Activated CD8-positive, alpha-beta memory T cell treated with anti-CD3 and anti-CD28 coated beads for 4 hours (primary cell): ENCODE measurements at places on chromosomes 16 and 17.

GRCh38 chr16:23757937-23758619, 3.3 kb downstream of the CHP2 start:
- no peak for DNase-seq

DNA sequence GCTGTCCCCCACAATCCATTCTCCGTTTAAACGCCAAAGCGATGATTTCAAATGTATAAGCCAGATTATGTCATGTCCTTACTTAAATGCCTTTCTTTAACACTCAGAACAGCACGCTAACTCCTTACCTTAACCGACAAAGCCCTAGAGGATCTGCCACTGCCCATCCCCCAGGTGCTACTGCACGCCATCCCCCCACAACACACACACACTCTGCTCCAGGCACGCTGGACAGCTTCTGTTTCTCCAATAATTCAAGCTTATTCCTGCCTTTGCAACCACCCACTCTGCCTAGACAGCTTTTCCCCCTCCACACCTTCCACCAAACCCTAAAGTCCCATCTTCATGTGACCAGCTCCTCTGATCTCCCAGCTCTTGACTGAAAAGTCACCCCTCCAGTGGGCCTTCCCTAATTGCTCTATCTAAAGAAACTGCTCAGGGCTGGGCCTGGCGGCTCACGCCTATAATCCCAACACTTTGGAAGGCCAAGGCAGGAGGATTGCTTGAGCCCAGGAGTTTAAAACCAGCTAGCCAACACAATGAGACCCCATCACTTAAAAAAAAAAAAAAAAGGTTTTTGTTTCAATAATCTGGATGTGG, 38.9 kb upstream of the RPL38 start:
- no peak for DNase-seq

GRCh38 chr16:75750528-75750927, 24.2 kb upstream of the CPHXL start:
- DNase-seq = no peak

DNA sequence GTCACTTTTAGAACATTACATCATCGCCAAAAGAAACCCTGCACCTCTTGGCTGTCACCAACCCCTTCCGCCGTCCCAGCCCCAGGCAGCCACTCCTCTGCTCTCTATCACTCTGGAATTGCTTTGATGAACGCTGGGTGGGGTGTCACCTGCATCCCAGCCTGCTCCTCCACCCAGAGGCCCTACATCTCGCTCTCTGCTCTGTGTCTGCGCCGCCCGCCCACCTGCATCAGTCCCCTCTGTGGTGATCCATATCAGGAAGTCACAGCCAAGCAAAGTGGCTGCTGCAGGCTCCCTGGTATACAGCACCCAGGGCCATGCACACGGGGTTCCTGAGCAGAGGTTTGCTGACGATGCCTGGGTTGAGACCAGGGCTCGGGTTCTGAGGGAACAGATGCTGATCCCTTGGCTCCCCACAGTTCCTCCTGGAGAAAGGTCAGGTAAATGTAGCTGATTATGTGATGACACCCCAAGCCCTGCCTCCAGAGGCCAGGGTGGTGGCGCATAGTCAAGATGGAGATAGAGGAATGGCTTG, 30.8 kb downstream of the MPRIP start:
- no peak for DNase-seq

GRCh38 chr17:70053241-70054234, 21.5 kb upstream of the KCNJ16 start:
- DNase-seq = no peak

GRCh38 chr17:8762012-8762411, 3.7 kb upstream of the SPDYE4 start:
- no peak for DNase-seq

- no peak for DNase-seq
Observed at GRCh38 chr17:16468428-16468992, 23.5 kb downstream of the LRRC75A start.

DNA sequence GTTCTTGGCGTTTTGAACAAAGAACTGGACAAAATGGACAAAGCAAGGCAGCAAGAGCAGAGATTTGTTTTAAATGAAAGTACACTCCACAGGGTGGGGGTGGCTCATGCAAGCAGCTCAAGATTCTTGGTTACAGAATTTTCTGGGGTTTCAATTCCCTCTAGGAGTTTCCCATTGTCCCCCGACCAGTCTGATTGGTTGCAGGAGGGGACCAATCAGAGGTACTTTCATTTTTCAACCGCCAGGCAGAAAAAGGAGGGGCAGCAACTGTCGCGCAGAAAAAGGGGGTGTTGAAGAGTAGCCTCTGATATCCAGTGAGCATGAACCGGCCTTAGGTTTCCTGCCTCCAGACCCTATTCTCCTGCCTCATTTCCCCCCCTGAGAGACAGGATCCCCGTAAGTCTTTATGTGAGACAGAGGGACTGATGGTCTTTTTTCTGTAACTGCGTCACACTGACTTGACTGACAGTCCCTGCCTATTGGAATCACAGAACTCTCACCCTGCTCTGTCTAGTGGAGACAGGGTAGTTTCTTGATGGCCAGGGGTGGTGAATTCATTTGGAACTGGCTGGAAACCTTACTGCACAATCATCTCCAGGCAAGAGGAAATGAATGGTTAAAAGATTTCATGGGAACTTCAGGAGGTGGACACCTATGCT, 59.4 kb upstream of the ALOX12 start:
- no peak for DNase-seq
